ENCODE measurements at places on chromosomes 1 and 21. TPM values are rescaled to one million over a fixed set of nuclear protein-coding genes. Genes with fewer than 3 reads are reported as not detected.
A peak's percentile ranks its signal among the peaks of the same experiment; 100 is the strongest.

AGBL4 gene
- total RNA-seq, result not detected

GRCh38 chr1:233675893-233676292 lies 62.0 kb downstream of the KCNK1 start:
- no peak overlapping the region for H3K27ac ChIP-seq
- peaks cover 8% of the 10 kb centered on the region for H3K4me1 ChIP-seq
- no peaks in the 10 kb centered on the region for H3K27me3 ChIP-seq
- DNase-seq, result no peak
- H3K4me3 ChIP-seq, result no peak overlapping the region

DNA sequence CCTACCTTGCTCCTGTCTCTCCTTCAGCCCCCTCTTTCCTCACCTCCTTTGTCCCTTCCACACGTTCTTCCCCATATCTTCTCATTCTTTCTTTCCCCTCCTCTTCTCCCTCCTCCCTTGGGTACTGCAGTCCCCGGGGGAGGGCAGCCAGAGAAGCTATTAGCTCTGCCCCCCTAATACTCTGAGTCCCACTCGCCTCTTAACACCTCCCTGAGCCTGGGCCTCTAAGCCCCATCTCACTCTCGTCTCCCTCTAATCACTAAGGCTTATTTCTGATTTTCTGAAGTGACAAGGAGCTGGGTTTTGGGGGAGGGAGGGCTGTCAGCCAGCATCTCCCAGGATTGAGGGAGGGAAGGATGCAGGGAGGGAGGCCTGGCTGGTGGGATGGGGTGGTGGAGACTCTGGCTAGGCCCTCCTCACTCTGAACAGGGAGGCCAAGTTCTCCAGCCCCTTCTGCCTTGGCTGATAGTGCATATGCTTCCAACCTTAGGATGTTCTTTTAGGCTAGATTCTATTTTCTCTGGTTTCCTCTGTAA lies 25.6 kb upstream of the DMBX1 start:
- H3K4me1 ChIP-seq, result peaks cover 8% of the 10 kb centered on the region
- no peak overlapping the region for H3K27ac ChIP-seq
- no peaks in the 10 kb centered on the region for H3K36me3 ChIP-seq
- no peak overlapping the region for H3K4me3 ChIP-seq
- H3K27me3 ChIP-seq, result peaks cover 46% of the 10 kb centered on the region

DNA sequence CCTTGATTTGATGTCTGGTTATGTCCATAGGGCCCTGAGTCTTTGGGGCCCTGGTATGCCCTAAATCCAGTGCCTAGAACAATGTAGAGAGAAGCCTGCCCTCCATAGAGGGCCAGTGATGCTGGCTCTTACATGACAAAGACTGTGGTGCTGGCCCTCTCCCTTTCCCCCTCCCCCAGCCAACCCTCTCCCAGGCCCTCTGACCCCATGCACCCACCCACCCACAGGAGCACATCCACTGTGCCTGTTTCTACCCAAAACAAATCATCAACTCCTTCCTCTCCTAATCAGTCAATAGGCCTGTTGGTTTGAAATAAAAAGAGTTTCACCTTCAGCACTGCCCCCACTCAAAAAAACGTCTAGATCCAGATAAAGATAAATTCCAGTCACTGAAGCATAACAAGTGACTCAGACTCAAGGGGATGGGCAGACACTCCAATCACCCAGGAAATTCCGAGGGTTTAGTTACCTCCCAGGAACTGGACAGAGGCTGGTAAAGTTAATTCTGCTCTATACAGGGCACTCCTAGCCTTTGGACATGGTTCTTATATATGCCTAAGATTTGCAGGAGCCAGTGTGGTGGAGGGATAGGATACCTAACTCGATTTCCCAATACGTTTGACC lies 144.8 kb upstream of the VANGL1 start:
- no peak overlapping the region for H3K4me3 ChIP-seq
- no peaks in the 10 kb centered on the region for H3K36me3 ChIP-seq
- DNase-seq, result no peak
- H3K4me1 ChIP-seq, result no peaks in the 10 kb centered on the region
- no peak overlapping the region for H3K27ac ChIP-seq
- H3K27me3 ChIP-seq, result no peaks in the 10 kb centered on the region

DNA sequence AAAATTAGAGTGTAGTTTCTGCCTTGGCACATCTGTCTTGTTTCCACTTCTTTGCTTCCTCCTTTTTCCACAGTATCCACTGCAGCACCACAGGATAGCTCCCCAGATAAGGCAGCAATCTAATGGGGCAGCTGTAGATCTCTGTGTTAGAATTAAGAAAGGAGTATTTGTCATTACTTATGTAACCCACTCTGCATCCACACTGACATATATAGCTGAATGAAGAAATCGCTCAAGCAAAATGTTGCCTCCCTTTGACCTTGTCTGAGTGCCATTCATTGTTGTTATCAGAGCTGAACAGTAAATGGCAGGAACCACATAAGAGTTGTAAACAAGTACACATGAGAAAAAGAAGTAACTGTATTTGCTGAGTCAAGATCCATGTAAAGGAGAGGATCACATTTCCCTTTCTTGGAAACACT lies 45.9 kb upstream of the DPH5 start:
- H3K4me1 ChIP-seq, result no peaks in the 10 kb centered on the region
- DNase-seq, result no peak
- no peaks in the 10 kb centered on the region for H3K27me3 ChIP-seq
- no peak overlapping the region for H3K4me3 ChIP-seq
- H3K27ac ChIP-seq, result no peak overlapping the region
- H3K36me3 ChIP-seq, result no peaks in the 10 kb centered on the region

GRCh38 chr21:38221594-38221993 lies 35.2 kb upstream of the KCNJ15 start:
- no peaks in the 10 kb centered on the region for H3K27me3 ChIP-seq
- H3K36me3 ChIP-seq, result no peaks in the 10 kb centered on the region
- H3K4me3 ChIP-seq, result no peak overlapping the region

GRCh38 chr1:64246294-64246917 lies 43.0 kb downstream of the UBE2U start:
- H3K27ac ChIP-seq, result no peak overlapping the region
- H3K27me3 ChIP-seq, result peaks cover 4% of the 10 kb centered on the region
- H3K4me3 ChIP-seq, result no peak overlapping the region
- H3K4me1 ChIP-seq, result no peaks in the 10 kb centered on the region
- H3K36me3 ChIP-seq, result no peaks in the 10 kb centered on the region
- no peak for DNase-seq

GRCh38 chr1:9454494-9455066 lies 84.7 kb upstream of the SLC25A33 start:
- no peak for DNase-seq
- no peaks in the 10 kb centered on the region for H3K4me1 ChIP-seq
- no peaks in the 10 kb centered on the region for H3K27me3 ChIP-seq
- H3K27ac ChIP-seq, result no peak overlapping the region
- no peak overlapping the region for H3K4me3 ChIP-seq

CFAP74 gene
- total RNA-seq, result not detected

DNA sequence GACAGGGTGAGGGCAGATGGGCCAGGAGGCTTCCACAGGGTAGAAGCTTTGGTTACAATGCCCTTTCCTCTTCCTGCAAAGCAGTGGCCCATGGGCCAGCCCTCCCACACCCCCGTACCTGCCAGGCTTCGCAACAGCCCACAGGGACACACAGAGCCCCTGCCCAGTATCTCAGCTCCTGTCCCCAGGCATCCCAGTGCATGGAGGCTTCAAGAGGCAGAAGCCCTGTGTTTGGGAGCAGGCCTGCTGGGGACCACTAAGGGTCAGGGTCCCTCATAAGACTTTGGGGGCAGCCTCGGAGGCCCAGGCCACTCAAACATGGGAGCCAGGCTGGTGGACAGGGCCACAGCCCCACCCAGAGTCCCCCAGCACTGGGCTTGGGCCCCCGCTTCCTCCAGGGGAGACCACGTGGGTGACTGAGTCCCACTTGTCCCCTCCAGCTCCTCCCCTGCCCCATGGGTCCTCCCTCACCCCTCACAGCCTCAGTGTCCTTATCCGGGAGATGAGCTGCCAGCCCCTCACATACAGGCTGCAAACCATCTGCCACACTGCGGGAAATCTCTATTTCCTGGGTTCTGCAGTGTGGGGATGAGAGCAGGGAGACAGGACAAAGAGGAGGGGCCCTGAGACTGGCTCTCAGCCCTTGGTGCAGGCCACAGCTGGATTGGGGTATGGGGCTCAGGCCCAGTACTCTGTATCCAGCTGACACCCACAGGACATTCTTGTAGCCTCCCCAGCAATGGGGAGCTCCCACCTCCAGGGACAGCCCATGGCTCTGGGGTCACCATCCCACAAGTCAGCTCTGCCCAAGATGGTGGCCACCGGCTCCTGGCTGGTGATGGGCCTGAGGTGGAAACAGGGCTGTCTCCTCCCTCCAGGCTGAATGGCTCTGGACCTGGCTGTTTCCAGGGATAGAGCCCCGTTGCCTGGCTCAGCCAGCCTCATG lies 50.7 kb downstream of the WNT9A start:
- H3K27ac ChIP-seq, result no peak overlapping the region
- H3K27me3 ChIP-seq, result no peaks in the 10 kb centered on the region
- DNase-seq, result peak; percentile 2

GRCh38 chr1:46303872-46304326 lies 401 bp downstream of the UQCRH start:
- H3K4me3 ChIP-seq, result peak overlapping the region; percentile 87
- peak overlapping the region; percentile 96 for H3K27ac ChIP-seq
- H3K36me3 ChIP-seq, result no peaks in the 10 kb centered on the region
- peaks cover 62% of the 10 kb centered on the region for H3K4me1 ChIP-seq

DNA sequence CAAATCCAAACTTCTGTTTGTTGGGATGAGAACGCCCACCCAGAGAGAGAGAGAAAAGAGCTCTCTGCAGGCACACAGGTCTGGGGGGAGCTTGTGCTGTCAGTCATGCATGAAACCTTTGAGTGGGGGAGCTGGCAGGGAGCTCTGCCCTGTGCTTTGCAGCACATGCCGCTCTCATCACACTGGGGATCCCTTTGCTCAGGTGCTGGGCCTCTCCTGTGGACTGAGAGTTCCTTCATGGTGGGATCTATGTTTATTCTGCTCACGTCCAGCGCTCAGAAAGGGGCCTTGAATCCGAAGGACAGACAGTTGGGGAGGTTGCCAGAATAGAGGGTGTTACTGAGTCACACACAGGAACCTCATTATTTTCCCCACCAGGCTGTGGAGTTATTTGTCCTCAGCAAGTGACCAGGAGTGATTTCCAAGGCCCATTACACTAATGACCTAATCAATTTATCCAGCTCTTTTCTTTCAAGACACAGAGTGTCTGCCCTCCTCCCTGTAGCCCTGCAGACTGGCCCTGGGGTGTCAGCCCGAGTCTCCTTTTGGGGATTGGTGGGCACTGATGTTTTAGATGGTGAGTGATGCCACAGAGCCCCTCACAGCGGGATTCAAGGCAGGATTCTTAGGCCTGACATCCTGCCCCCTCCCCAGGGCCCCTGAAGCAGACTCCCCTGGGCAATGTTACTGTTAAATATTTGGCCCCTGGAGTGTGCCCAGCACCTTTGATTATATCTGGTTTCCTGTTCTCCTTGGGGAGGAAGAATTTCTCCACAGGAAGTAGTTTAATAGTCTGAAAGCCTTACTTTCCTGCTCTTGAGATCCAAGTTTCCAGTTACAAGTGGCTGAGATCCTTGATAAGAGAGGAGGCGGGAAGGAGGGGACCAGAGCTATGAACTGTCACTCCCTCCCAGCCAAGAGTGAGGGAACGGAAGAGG lies 22.3 kb downstream of the MYBPH start:
- no peak for DNase-seq
- H3K4me3 ChIP-seq, result no peak overlapping the region
- H3K27me3 ChIP-seq, result no peaks in the 10 kb centered on the region
- H3K36me3 ChIP-seq, result no peaks in the 10 kb centered on the region

DNA sequence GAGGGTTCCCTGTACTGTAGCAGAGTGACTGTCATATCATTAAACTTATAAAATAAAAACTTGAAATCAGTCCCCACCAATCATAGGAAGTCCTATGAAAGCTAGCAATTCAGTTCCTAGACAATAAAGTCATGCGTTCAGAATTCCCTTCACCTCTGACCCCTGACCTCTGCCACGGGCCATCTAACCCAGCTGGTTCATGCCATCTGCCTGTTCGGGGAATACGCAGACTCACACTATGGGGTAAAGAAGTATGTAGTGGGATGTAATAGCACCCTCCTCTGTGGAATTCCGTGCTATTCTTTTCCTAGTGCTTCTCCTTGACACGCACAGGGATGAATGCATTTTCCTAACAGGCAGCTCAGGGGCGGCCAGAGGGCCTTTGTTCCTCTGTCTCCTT lies 2.1 kb downstream of the GSTM4 start:
- no peak overlapping the region for H3K4me3 ChIP-seq
- H3K36me3 ChIP-seq, result no peaks in the 10 kb centered on the region
- H3K27ac ChIP-seq, result no peak overlapping the region
- no peak for DNase-seq
- H3K27me3 ChIP-seq, result no peaks in the 10 kb centered on the region

DNA sequence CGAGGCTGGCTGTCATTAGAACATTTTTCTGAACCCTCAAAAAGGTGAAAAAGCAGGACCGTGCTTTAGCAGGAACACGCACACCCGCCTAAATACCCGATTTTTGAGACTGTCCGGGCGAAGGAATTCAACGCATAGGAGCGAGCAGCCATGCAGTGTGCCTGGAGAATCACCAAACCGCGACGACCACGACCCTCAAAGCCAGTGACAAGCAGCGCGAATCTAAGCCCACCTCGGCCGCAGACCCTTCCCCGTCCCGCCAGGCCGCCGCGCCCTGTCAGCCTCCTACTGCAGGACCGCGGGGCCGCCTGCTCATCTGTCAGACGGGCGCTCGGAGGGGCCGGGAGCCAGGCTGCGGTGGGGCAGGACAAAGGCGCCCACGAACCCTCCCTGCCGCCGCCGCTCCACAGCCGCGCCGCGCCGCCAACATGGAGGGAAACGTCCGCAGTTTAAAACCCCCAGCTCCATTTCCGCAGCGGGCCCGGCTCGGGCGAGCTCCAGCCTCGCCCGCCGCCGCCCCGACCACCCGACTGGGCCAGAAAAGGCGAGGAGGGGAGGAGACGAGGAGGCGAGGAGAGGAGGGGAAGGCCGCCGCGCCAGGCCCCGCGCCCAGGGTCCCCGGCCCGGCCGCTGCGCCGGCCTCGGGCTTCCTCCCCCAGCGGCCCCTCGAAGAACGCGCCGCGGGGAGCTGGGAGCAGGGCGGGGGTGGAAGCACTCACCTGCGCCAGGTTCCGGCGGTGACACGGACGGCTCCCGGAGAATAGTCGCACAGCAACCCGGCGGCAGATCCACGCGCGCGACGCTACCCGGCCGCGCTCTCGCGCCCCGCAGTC lies at the start of gene LBR:
LBR (minus strand) TSS at position 804 of the 833 bp plus-strand sequence. CDS start 3,963 bp downstream, outside the sequence.
- H3K4me1 ChIP-seq, result peaks cover 46% of the 10 kb centered on the region
- peak; percentile 41 for DNase-seq
- H3K27ac ChIP-seq, result peak within 1 kb of the TSS; percentile 97
- no peaks in the 10 kb centered on the region for H3K36me3 ChIP-seq

GRCh38 chr1:198491596-198491995 lies 48.9 kb downstream of the ATP6V1G3 start:
- DNase-seq, result no peak
- no peak overlapping the region for H3K27ac ChIP-seq
- H3K36me3 ChIP-seq, result no peaks in the 10 kb centered on the region
- no peaks in the 10 kb centered on the region for H3K4me1 ChIP-seq

- no peaks in the 10 kb centered on the region for H3K4me1 ChIP-seq
- no peak overlapping the region for H3K27ac ChIP-seq
- H3K27me3 ChIP-seq, result no peaks in the 10 kb centered on the region
- H3K36me3 ChIP-seq, result no peaks in the 10 kb centered on the region
Measured at GRCh38 chr1:40928699-40929098, 50.8 kb upstream of the CTPS1 start.

Data from transverse colon (tissue), 4 donors.